AG09309 (cell line): ENCODE measurements at places on chromosomes 6 and 20.

DNA sequence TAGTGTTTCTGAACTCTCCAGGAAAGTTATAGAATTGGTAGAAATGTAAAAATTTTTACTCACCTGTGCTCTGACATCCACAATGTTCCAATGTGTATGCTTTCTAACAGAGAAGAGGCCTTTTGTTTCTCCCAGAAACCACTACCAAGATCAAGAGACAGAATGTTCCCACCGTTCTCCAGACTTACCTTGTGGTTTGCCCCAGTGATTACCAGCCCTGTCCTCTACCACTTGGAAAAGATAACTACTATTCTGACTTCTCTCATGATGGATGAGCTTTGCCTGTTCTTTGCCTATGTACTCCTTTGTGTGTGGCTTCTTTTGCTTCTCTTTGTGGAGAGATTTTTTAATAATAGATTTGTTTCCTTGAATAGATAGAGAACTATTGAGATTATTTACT lies 173.0 kb upstream of the SCGN start:
- DNase-seq = no peak

- DNase-seq = no peak
Measured at GRCh38 chr6:121516331-121516730, 80.9 kb downstream of the GJA1 start.

DNA sequence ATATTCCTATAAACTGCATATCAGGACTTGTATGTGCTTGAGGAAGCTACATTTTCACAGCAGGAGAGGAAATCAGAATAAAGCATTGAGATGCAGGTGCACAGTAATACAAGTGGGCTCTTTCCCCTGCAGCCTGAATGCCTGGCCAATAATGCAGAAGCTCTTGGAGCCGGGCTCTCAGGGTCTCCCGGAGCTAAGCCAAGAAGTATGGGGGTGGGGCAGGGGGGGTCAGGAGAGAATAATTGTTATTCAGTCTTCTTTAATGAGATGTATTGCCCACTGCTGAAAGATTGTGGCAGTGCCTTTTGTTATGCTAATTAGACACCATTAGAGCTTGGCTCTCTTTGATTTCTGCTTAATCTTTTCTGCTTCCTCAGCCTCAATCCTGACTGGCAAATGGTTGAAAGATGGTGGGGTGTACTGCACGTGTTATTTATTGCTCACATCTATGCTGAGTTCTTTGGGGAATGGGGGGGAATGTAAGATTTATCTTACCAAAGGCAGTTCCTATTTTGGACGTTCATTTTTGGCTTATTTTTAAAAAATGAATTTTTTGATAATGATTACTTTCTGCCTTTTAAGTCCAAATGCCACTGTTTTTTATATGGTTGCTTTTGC lies 407.6 kb upstream of the SOX4 start:
- DNase-seq = no peak

GRCh38 chr6:141607956-141608355 lies 524.8 kb upstream of the GJE1 start:
- no peak for DNase-seq

GRCh38 chr6:137744877-137745276 lies 122.2 kb upstream of the TNFAIP3 start:
- DNase-seq = no peak

DNA sequence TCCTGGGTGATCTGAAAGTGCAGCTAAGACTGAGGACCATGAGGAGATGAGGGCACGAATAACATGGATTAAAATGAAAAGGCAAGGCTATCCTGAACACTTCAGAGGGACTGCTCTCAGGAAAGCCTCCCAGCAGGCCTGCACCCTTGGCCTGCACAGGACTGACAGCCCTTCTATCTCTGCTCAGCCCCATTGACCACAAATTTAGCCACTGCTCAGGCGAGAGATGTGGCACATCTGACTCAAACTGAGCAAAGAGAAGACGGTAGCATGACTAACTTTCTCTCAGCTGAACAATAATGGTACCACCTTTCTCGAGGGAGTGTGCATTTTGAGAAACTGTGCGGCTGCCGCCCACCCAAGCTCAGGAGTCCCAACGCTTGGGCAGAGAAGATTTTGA lies 257.5 kb downstream of the ADGB start:
- no peak for DNase-seq
